Diencephalon (tissue), 1 donor: ENCODE measurements at places on chromosomes 7 and 10. TPM values are rescaled to one million over a fixed set of nuclear protein-coding genes. Genes with fewer than 3 reads are reported as not detected.

The MMD2 gene
- total RNA-seq, result 8.5 TPM

The PCDH15 gene
- total RNA-seq, result 30.2 TPM

The IDI2 gene
- not detected for total RNA-seq

The PDE6C gene
- total RNA-seq, result not detected

The FAM237B gene
- total RNA-seq, result 0.23 TPM

The ADCY1 gene
- 107 TPM for total RNA-seq

The PDLIM1 gene
- total RNA-seq, result 2.1 TPM

The SNX10 gene
- 103 TPM for total RNA-seq

The EPHB6 gene
- total RNA-seq, result 21.9 TPM

The ZNF485 gene
- total RNA-seq, result 8.3 TPM

The PLA2G12B gene
- not detected for total RNA-seq

The ZWINT gene
- 14.1 TPM for total RNA-seq

The RSPH10B gene
- 4.2 TPM for total RNA-seq

The KAZALD1 gene
- 1.2 TPM for total RNA-seq

The PRKG1 gene
- 29.5 TPM for total RNA-seq

The EGR2 gene
- 1.2 TPM for total RNA-seq

The SUFU gene
- 4.8 TPM for total RNA-seq

The ASZ1 gene
- total RNA-seq, result not detected

The SLC29A4 gene
- total RNA-seq, result 18.7 TPM

The SPDYE1 gene
- total RNA-seq, result not detected

The PLCE1 gene
- total RNA-seq, result 10.6 TPM

The TCAF2 gene
- total RNA-seq, result 0.92 TPM

The TUBAL3 gene
- not detected for total RNA-seq

The PCLO gene
- total RNA-seq, result 77.5 TPM

The RINT1 gene
- 20.5 TPM for total RNA-seq

The ZNF273 gene
- total RNA-seq, result 35.5 TPM

The USP6NL gene
- total RNA-seq, result 29.8 TPM

The MRLN gene
- 0.69 TPM for total RNA-seq
